ENCODE measurements at places on chromosomes 13 and 19.

DNA sequence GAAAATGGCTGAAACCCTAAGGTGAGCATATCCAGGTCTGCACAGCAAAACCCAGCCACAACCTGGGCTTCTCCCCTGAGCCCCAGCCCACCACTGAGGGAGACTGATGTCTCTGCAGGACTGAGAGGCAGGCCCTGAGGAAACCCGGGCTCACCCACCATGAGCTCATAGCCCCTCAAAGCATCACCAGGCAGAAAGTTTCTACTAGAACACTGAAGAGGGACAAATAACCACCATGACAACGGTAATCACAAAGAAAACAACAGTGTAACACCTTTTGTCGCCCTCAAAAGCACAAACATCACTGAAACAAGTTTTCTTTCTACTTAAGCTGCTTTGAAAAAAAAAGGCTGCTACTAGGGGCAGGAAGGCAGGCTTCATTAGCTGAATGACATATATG is 29.8 kb downstream of the TSHZ3 start:
- no peak for DNase-seq

DNA sequence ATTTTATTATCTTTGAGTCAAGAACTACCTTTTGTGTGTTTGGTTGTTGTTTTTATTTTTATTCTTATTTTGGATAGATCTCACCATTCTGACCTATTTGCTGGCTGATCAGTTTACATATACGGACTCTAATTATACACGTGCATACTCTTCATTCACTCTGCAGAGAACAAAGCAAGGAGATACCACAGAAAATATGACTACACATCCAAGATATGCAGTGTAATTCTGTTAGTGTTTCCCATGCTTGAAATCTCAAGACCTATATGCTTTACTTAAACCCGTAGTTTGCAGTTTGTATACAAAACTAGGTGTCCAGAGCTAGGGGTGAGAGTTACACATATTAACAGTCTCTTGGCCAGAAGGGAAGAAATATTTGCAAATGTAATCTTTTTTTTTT is 205.5 kb downstream of the DCLK1 start:
- no peak for DNase-seq

DNA sequence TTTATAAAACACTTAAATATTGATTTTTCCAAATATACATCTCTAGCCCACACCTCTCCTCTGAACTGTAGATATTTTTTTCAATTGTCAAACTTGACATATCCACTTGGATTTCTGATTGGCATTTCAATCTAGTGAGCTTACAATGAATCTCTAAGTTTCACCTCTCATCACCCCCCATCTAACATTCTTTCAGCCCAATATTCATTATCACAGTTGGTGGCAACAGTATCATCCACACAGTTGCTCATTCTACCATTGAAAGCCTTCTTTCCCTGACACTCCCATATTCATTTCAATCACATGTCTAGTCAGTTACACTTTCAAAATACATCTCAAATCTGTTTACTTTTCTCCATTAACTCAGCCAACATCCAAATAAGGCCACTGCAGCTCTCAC is 385.2 kb downstream of the PCDH20 start:
- no peak for DNase-seq

GRCh38 chr13:100809856-100810255 is 135.3 kb upstream of the TMTC4 start:
- no peak for DNase-seq

- DNase-seq, result no peak
These were observed 11.7 kb upstream of the SULT2A1 start for GRCh38 chr19:47897861-47898260.

GRCh38 chr19:46821512-46822409 is 28.9 kb downstream of the AP2S1 start:
- no peak for DNase-seq

- DNase-seq, result no peak
These were observed 4.6 kb downstream of the TLE2 start for GRCh38 chr19:3024509-3024869.

GRCh38 chr13:64817691-64818090 is 2412.4 kb downstream of the PCDH9 start:
- DNase-seq, result no peak

DNA sequence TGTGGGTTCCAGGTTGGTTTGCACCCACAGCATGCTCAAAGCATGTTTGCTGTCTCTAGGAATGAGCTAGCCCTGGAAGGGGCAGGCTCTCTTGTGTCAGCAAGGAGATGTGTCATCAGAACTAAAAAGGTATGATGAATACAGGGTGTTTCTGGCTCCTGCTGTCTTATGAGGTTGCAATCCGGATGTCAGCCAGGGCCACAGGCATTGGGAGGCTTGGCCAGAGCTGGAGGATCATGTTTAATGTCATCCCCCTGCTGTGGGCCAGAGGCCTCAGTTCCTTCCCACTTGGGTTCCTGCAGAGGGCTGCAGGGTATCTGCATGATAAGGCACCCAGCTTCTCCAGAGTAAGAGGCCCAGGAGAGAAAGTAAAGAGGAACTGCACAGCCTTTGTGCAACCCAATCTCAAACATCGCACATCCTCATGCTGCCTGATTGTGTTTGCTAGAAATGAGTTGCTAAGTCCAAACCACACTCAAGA is 193.6 kb downstream of the COL4A1 start:
- DNase-seq, result no peak

DNA sequence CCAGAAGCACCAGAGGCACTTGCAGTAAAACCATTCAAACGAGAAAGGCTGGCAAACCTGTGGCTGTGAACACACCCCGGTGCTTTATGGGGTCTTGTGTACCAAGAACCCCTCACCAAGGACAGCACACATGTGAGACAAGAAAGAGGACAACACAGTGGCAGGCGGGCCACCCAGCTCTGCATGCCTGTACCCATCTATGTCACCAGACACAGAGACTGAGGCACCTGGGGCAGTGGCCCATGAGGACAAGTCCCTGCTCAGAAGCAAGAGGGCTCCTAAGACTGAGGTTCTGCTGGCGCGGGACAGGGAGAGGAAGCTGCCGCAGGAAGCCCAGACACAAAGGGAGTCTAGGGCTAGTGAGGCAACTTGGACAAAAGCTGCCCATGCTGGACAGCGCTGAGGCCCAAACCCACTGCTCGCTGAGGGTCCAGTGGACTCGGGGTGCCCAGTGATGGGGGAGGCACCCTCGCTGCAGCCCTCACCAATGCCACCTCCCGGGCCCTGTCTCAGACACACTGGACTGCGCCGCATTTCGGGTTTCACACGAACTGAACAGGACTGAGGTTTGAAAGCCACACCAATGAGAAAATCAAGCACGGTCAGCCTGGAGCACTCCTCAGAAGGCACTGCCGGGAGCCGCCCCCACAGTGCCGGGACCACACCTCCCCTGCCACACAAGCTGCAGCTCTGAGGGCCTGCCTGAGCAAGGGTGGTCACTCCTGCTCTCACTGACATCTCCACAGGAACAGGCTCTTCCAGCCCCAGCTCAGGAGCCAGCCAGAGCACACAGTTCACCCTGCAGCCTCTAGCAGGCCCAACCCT is 232.7 kb downstream of the TUBA3C start:
- no peak for DNase-seq

DNA sequence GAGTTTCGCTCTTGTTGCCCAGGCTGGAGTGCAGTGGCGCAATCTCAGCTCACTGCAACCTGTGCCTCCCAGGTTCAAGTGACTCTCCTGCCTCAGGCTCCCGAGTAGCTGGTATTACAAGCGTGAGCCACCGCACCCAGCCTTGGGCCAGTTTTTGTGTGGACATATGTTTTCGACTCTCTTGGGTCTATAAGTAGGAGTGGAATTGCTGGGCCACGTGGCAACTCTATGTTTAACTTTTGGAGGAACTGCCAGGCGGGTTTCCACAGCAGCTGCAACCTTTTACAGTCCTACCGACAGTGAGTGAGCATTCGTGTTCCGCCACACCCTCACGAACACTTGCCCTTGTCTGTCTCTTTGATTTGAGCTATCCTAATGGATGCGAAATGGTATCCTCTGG is 44.9 kb downstream of the BICRA start:
- no peak for DNase-seq

- DNase-seq, result no peak
These were observed 932 bp upstream of the ZNF486 start for GRCh38 chr19:20165971-20166592.

GRCh38 chr13:94705081-94706030 is 7.0 kb downstream of the SOX21 start:
- DNase-seq, result no peak

DNA sequence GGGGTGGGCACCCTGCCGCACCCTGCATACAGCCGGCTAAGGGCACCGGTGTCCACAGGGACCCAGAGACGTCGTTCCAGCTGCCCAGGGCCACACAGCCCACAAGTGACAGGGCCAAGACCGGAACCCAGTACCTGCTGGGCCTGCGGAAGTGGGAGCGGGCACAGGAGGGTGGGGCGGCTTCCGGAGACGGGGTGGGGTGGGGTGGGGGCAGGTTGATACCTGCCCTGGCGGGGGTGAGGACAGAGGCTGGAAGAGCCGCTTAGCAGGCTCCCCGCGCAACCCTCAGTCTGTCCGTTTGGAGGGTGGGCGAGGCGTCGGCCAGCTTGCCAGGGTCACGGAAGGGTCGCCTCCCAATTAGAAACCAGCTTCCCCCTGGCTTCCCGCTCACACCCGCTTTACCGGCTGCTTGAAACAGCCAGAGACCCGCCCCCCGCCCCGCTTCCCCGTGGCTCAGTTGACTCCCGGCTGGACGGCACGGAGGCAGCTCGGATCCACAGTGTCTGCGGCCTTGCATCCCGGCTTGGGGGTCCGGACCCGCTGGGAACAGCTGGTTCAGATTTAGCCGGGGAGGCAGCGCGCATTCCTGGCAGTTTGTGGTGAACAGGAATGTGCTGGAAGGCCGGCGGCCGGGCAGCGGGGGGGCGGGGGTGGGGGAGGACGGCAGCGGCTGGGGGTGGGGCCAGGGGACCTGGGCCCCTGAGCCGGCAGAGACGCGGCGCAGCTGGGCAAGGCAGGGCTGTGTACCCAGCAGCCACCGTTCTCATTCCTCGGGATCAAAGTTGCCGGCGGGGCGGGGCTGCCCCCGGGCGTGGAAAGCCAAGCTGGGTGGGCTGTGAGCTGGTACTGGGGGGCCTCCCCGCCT is 1.9 kb downstream of the CNN2 start:
- no peak for DNase-seq

DNA sequence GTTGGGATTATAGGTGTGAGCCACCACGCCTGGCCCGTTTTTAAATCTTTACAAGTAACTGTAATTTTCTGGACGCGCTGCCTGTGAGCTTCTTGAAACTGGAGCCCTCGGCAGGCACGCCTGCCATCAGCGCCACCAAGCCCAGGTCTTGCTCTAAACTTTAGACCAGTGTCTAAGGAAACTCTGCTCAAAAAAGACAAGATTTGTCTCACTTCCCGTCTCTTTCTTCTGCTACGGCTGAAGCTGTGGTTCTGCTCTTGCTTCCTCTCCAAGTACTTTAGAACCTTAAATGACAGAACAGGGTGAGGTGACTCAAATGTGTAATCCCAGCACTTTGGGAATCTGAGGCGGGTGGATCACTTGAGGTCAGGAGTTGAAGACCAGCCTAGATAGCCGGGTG is 24.9 kb downstream of the RCN3 start:
- DNase-seq, result no peak

- no peak for DNase-seq
These were observed 111.9 kb downstream of the COL4A2 start for GRCh38 chr13:110418944-110419343.

DNA sequence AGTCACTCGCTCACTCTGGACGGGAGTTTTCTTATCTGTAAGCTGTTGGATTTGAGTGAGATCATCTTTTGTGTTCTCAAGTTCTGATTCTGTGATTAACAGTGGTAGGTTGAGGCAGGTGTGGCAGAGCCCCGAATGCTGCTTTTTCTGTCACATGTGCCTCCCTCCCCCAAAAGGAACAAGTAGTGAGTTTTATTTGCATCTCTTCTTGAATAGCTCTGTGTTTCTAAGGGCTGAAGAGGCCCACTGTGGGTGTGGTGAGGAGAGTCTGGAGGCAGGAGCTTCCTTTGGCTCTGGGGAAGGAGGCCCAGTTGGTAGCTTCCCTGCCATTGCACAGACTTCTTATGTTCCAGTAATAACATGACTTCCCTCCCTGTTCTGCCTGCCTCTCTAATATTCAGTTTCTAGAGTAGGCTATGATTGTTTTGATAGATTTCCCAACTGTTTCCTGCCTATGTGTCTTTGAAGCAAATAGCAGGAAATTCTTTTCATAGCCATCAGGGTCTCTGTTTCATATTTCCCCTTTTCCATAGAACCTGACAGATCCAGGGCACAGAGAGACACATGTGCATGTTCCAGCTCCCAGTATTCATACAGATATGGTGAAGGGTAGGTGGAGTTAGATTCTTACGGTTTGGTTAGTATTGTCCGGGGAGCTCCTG is 23.9 kb upstream of the CXCL17 start:
- no peak for DNase-seq

DNA sequence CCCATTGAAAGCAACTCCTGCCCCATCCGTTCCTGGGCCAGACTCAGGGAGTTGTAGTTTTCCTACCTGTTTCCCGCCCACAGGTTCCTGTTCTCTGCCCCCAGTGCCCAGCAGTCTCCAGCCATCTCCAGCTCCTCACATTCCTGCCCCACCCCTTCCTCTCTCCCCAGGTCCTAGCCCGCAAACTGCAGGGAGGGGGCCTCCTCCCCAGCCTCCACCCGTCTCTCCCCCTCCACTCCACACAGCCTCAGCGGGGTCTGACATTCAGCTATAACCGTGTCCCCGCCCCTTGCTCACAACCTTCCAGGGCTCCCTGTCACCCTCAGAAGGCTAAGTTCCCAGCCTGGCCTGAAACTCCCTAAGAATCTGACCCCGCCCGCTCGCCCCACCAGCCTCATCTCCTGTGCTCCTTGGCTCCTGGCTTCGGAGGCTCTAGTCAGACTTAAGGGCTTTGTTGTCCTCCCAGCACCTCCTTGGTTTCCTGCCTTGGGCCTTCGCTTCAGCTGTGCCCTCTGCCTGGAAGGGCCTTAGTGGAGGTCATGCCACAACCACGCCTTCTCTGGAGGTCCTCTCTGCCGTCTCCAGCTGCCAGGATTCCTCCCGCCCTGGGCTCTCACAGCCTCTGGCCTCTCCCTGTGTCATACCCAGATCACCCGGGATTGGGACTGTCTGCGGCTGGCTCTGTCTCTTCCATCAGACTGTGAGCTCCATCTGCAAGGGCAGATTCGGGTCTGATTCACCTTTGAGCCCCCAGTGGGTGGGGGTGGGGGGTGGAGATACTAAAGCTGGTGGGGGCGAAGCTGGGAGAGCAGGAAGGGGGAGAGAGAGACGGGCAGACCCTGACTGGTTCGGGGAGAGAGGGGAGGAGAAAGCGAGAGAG is 5.1 kb upstream of the SPACA6 start:
- DNase-seq, result no peak

DNA sequence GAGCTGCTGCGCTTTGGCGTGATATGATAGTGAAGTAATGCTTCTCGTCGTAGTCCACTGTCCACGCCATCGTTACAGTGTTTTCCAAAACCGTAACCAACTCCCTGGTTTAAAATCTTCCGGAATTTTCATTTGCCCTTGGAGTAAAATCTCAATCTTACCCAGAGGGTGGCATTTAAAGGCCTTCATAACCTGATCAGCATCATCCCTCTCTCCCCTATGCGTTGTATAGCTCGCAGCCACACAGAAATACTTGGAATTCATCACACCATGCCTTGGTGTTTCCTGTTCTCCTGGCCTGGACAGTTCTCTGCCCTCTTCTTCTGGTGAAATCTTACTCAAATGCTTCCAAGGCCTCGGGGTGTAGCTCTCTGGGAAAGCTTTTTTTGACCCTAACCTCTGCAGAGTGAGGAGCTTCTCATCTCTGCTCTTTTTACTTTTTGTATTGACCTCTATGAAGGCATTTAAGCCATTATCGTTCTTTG is 839 bp downstream of the MPHOSPH8 start:
- DNase-seq, result no peak

GRCh38 chr19:47303966-47304365 is 5.7 kb upstream of the C5AR1 start:
- DNase-seq, result no peak

GRCh38 chr13:78078168-78078567 is 159.5 kb upstream of the EDNRB start:
- no peak for DNase-seq

- DNase-seq, result no peak
These were observed 14.3 kb downstream of the AKAP8 start for GRCh38 chr19:15365264-15365663.
